ENCODE measurements at places on chromosomes 13 and 19.

DNA sequence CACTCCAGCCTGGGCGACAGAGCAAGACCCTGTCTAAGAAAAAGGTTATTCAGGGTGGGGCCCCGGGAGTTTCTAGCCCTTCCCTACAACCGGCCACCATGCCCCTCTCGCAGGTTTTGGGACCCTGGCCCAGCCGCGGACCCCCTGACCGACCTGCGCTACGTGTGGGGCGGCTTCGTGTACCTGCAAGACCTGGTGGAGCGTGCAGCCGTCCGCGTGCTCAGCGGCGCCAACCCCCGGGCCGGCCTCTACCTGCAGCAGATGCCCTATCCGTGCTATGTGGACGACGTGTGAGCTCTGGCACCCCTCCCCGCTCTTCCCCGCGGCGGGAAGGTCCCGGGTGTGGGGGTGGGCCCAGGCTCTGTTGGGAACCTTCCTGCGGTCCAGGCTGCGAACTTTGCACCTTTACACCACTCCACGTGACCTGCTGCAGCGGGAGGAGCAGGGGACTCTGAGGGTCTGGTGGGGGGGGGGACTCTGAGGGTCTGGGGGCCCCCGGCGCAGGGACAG lies 6.3 kb downstream of the ABCA7 start:
- no peak for DNase-seq

GRCh38 chr19:6260912-6261650 lies 18.7 kb downstream of the MLLT1 start:
- peak; percentile 4 for DNase-seq

- DNase-seq = no peak
These were observed 33.0 kb downstream of the XPO4 start for GRCh38 chr13:20869540-20869939.

DNA sequence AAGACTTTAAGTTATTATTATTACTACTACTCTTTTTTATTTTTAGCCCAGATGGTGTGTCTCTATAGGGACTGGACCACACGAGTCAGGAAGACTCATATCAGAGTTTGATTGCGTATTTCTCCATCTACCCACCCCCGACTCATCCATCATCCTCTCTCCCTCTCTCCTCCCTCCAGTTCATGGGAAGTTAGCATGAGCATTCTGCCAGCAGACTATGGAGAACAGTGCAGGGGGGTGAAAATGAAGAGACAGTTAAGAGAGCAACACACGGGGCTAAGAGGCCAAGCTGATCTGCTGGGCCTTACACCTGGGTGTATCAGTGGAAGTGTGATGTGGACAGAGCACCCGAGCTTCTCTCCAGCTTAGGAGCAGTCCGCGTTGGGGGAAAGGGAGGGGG lies 95.0 kb downstream of the UQCRFS1 start:
- no peak for DNase-seq

DNA sequence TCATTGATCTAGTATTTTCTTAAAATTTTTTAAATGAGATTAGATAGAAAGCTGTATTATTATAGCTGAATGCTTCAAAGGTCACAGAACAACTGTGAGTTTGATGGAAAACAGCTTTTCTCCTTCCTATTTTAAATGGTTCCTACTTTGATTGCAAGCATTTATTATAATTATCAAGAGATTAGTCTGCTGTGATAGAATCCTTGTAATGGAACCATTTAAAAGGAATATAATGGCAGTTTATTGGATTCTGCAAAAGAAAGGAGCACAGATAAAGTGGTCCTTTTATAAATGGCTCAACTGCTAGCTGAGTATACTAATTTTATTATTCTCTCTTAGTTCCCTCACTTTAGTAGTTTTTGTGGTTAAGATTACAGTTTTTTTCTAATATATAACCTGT lies 87.0 kb downstream of the MAB21L1 start:
- DNase-seq = no peak

DNA sequence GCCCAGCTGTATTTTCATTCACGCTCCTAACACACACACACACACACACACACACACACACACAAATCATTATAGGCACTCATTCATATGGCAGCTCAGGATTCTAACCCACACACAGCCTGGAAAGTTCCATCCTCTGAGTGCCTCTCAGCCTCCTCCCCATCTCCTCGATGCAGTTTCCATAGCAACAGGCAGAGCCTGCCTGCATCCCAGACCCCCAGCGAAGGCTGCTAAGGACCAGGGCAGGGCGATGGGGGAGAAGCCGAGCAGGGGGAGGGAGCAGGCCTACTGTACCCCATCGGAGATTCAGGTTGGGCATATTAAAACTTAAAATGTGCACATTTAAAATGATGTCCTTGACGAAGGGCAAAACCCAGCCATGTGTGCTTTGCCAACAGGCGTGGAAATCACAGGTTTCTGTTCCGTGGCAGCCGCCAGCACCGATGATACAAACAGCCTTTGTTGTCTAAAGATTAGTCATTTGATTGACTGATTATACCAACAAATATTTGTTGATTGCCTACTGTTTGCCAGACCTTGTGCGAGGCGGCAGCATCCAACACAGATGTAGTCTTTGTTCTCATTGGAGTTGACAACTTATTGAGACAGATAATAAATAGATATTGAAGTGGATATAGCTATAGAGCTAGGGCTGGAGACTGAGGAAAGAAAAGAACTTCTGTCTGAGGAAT lies 43.8 kb upstream of the USP29 start:
- no peak for DNase-seq

GRCh38 chr13:62706048-62706447 lies 1290.4 kb upstream of the PCDH20 start:
- DNase-seq = no peak

DNA sequence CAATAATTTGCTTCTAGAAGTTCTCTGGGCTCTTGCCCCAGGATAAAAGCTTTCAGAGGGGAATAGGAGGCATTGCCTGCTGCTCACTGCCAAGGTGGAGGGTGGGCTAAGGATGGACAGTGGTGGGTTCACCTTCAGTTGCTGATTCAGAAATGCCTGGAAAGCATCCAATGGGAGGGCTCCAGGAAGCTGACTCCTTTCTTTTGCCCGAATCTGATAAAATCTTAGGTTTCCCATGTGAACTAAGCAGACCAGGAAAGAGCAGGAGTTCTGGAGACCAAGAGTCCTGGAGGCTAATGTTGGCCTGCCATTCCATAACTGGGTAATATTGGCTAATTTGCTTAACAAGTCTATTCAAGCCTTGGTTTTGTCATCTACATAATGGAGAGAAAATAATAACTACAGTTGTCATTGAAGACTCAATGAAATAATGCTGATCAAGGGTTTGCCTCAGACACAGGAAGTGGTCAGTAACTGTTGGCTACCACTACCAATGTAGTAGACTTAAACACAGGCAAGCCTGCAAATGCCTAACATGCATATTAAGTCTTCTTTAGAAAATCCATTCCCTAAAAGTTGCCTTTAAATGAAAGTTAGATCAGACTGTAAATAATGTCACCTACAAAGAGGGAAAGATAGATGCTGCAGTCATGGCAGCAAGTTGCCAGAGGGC lies 528.4 kb upstream of the NBEA start:
- DNase-seq = no peak

All from naive thymus-derived CD8-positive, alpha-beta T cell (primary cell).